Breast epithelium (tissue), 4 donors: ENCODE measurements at places on chromosomes 3 and 15.

DNA sequence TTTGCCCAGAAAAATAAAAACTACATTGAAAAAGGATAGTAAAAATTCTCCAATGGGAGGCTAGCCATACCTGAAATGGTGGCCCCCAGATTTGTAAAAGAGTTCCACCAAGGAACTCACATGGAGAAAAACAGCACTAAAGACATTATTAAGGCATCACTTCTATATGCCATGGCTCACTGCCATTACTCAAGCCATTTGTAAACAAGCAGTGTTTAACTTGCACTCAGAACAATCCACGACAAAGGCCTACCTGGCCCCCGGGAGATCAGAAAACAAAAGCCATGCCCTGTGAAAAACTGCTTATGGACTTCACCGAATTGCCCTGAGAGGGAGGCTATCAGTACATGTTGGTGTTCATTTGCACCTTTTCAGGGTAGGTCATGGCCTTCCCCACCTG lies 19.6 kb downstream of the CCR8 start:
- no peaks in the 10 kb centered on the region for H3K36me3 ChIP-seq
- no peak overlapping the region for H3K4me3 ChIP-seq
- H3K27me3 ChIP-seq: no peaks in the 10 kb centered on the region
- no peak for DNase-seq

- peak overlapping the region; percentile 73 for H3K4me3 ChIP-seq
- peaks cover 3% of the 10 kb centered on the region for H3K4me1 ChIP-seq
- DNase-seq: no peak
- peak overlapping the region; percentile 4 for H3K27ac ChIP-seq
- H3K27me3 ChIP-seq: no peaks in the 10 kb centered on the region
- no peaks in the 10 kb centered on the region for H3K36me3 ChIP-seq
These were observed 33.0 kb upstream of the AMOTL2 start for GRCh38 chr3:134407239-134407625.

- no peak overlapping the region for H3K27ac ChIP-seq
- no peaks in the 10 kb centered on the region for H3K27me3 ChIP-seq
- H3K4me1 ChIP-seq: no peaks in the 10 kb centered on the region
- H3K36me3 ChIP-seq: no peaks in the 10 kb centered on the region
- DNase-seq: no peak
- H3K4me3 ChIP-seq: no peak overlapping the region
These were observed 28.6 kb downstream of the CGGBP1 start for GRCh38 chr3:88030210-88030609.

DNA sequence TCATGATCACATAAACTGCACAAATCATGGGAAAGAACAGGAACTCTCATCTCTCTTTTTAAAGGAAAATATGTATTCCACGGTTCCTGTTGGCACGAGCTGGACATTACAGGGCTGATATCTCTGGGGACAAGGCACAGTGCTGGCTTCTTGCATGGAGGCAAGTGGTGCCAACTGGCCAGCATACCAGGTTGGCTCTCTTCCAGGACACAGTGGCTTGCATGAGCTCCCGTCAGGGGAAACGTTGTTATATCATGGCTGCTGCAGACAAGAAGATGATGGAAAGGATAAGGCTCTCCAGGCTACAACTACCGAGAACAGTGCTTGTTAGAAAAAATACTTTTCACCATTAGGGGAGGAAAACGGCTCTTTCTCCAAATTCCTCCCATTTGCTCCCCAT lies 283.9 kb downstream of the RORA start:
- DNase-seq: peak; percentile 56
- H3K36me3 ChIP-seq: no peaks in the 10 kb centered on the region
- peaks cover 6% of the 10 kb centered on the region for H3K4me1 ChIP-seq
- no peaks in the 10 kb centered on the region for H3K27me3 ChIP-seq
- H3K27ac ChIP-seq: no peak overlapping the region

GRCh38 chr15:75985971-75986370 lies 26.3 kb downstream of the NRG4 start:
- no peaks in the 10 kb centered on the region for H3K27me3 ChIP-seq
- no peaks in the 10 kb centered on the region for H3K36me3 ChIP-seq
- H3K4me1 ChIP-seq: no peaks in the 10 kb centered on the region
- no peak for DNase-seq
- H3K4me3 ChIP-seq: no peak overlapping the region

GRCh38 chr3:50415816-50416215 lies 56.5 kb upstream of the TMEM115 start:
- H3K4me3 ChIP-seq: no peak overlapping the region
- H3K36me3 ChIP-seq: no peaks in the 10 kb centered on the region
